Activated T-helper 1 cell treated with Interleukin-2 at 50 U/mL for 16 hours (primary cell): ENCODE measurements at places on chromosomes 12 and 14.

DNA sequence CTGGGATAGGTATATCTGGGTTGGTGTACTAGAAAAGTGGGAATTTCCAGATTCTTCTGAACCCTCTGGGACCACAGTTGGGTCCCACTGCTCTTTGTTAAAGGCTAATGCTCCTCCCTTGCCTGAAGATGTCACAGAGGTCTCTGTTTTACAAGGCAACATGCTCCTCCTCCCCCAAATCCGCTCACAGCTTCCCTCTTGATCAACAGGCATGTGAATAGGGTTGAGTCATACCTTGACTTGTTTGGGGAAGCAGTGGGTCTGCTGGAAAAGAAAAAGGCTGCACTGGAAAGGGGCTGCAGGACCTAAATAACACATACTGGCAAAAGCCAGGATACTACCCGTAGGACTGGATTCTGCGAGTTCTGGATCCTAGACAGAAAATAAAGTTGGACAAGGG lies 165.4 kb upstream of the TMEM260 start:
- DNase-seq, result no peak

DNA sequence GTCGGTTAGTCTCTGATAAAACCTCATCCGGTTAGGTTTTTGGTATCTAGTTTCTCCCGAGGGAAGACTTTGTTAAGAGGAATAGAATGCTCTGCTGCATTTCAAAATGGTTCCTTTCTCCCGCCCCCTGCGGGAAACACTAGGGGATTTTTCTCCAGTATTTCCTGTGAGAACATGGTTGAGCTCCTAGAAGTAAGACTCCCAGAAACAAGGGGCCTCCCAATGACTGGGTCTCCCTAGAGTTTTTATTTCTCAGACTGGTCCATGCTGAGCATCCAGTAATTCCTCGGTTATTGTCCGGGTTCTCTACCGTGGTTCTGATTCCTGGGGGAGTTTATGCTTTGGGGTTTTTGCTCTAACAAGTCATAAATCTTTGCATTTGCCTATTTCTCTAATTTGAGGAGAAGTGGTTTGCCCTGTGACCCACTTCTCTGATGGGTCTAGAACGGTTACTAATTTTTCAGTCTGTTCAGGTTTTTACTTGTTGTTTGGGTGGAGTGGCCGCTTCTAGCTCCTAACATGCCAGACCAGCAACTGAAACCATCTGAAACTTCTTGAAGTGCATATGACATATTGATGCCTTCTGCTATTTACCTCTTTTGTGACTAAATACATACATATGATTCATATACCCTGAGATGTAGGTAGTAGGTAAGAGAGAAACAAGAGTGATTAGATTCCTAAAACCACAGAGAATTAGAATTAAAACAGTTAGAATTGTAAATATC lies 25.1 kb downstream of the TESPA1 start:
- DNase-seq, result no peak

DNA sequence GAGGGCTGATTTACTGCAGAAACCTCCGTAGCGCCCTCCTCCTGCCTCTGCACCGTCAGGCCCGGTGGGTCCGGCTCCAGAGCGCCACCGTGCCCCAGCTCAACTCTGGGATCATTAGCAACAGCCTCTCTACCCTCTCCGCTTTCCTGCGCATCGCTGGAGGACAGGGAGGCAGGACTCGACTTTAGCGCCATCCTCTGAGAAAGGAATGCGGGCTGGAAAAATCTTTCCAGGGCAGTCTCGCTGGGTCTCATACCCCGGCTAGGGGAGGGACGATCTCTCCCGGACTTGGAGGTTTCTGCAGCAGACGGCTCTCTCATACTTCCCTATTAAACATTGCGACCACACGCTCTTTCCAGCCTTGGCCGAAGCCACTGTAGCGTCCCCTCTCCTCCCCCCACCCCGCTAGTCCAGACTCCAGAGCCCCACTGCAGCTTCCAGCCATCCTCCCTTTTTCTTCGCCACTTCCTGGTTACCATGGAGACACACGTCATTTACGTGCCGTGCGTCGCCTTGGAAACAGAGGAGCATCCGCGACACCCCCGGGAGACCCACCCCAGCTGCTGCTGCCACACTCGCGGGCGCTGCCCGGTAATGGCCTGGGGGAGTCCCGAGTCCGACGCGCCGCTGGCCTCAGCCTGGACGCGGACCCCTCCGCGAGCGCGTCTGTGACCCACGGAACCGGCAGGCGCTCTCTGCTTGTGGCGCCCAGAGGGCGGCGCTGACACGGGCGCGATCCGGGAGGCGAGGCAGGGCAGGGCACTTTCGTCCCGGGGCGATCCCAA lies at the start of gene CCDC184:
Gene CCDC184, plus strand, starts transcription at position 554 of the 785 bp plus-strand sequence. CDS start 479 bp downstream, outside the sequence.
- DNase-seq, result peak; percentile 64

- no peak for DNase-seq
Observed at GRCh38 chr14:85416771-85417170, 113.2 kb upstream of the FLRT2 start.

DNA sequence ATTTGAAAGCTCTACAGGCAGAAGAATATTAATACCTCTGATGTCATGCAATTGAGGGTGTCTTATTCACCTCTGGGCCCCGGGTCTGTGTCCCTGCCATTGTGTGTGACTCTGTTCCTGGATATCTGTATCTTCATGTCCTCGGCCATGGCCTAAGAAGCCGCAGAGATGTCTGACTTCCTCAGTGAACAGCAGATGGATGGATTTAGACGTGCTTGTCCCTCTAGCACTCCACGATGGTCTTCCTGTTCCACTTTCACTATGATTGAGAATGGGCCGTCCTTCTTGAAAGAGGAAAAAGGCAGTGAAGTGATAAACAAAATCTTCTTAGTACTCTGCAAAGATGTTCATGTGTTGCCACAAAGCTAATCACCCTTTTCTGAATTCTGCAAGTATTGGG lies 217.4 kb downstream of the SLC41A2 start:
- no peak for DNase-seq

GRCh38 chr12:83468988-83469908 lies 782.5 kb downstream of the TMTC2 start:
- no peak for DNase-seq

DNA sequence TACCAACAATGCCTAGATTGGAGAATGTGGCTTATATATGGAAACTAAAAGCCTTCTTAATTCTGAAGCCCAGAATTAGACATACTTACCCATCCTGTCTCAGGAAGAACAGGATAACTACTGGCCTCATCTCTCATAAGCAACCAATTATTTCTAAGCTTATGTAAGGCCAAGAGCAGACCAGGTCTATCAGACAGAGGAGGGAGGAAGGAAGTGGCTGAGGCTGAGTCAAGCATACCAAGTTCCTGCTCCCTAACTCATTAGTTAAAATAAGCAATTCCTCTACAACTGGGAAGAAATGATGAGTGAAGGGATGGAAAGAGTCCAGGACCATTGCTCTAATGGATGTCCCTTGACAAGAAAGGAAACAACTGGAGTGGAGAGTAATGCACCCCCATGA lies 27.0 kb upstream of the INSM2 start:
- no peak for DNase-seq

- DNase-seq, result no peak
Observed at GRCh38 chr12:7092986-7093460, 778 bp upstream of the C1R start.

- DNase-seq, result no peak
Observed at GRCh38 chr12:81168445-81168844, 90.6 kb downstream of the ACSS3 start.

- no peak for DNase-seq
Observed at GRCh38 chr12:122072031-122072970, 6.3 kb upstream of the MLXIP start.

GRCh38 chr12:71896205-71896882 lies 42.3 kb upstream of the TPH2 start:
- DNase-seq, result no peak

- no peak for DNase-seq
Observed at GRCh38 chr14:69355154-69355597, 42.9 kb downstream of the ERH start.

- peak; percentile 96 for DNase-seq
Observed at GRCh38 chr12:111405149-111405858, 419 bp upstream of the SH2B3 start.
